ENCODE measurements at places on chromosomes 3 and 15.

GRCh38 chr15:75350601-75351361, 3.9 kb downstream of the NEIL1 start:
- no peak for DNase-seq

- no peak for DNase-seq
These were observed 1.7 kb downstream of the MESP2 start for GRCh38 chr15:89777782-89778380.

- no peak for DNase-seq
These were observed 86.0 kb downstream of the SEMA5B start for GRCh38 chr3:122941228-122942206.

- DNase-seq, result no peak
These were observed 178.8 kb downstream of the NSMCE3 start for GRCh38 chr15:29090617-29091466.

- DNase-seq, result peak; percentile 63
These were observed 137.5 kb downstream of the XXYLT1 start for GRCh38 chr3:195133462-195133861.

DNA sequence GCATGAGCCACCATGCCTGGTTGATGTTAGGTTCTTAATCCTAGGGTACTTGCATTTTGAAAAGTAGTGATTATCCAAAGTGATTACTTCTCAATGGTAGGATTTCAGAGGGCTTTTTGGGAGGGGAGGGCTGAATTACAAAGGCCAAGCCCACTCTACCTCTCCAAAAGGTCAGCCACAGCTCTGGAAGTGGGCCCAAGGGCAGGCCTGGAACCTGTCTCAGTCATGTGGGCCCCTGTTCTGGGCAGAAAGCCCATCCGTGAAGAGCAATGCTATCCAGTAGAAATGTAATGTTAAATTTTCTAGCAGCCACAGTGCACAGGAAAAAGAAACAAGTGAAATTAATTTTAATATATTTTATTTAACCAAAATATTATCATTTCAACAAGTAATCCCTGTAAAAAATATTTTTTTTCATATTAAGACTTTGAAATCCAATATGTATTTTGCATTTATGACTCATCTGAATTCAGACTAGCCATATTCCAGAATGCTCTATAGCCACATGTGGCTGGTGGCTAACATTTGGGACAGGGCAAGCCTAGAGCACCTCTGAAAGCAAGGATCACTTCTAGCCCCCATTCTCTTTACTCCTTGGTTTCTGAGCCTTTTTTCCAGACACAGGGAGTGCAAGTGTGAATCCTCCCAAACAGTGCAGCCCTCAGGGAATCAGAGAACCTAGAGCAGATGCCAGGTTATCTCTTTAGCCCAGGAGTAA, 16.8 kb downstream of the RFT1 start:
- DNase-seq, result no peak

- DNase-seq, result no peak
These were observed 59.2 kb downstream of the RFX7 start for GRCh38 chr15:56184516-56184915.

DNA sequence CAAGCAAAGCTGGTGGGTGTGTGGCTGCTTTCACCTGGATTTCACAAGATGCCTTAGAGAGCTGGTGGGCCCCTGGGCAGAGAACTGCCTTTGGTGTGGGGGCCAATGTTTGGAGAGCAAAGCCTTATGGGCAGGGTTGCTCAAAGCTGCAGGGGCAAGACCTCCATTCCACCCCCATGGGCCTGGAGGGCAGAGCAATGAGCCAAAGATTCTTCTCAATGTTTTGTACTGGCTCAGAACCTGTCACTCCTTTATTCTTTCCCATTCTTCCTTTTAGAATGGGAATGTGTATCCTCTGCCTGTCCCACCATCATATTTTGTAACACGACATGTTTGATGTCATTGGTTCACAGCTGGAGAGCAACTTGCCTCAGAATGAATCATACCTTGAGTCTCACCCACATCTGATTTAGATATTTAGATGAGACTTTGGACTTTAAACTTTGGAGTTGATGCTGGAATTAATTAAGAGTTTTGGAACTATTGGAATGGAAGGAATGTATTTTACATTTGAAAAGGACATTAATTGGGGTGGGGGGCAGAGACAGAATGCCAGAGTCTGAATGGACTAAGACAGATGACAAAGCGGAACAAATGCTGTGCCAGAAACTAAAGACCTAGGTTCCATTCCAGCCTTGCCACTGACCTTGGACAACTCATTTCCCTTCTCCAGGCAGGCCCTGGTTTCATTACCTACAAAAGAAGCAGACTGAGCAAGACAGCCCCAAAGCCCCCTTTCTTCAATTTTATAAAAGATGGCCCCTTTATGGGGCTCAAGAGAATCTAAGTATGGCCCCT, 72.9 kb downstream of the DAPK2 start:
- no peak for DNase-seq

DNA sequence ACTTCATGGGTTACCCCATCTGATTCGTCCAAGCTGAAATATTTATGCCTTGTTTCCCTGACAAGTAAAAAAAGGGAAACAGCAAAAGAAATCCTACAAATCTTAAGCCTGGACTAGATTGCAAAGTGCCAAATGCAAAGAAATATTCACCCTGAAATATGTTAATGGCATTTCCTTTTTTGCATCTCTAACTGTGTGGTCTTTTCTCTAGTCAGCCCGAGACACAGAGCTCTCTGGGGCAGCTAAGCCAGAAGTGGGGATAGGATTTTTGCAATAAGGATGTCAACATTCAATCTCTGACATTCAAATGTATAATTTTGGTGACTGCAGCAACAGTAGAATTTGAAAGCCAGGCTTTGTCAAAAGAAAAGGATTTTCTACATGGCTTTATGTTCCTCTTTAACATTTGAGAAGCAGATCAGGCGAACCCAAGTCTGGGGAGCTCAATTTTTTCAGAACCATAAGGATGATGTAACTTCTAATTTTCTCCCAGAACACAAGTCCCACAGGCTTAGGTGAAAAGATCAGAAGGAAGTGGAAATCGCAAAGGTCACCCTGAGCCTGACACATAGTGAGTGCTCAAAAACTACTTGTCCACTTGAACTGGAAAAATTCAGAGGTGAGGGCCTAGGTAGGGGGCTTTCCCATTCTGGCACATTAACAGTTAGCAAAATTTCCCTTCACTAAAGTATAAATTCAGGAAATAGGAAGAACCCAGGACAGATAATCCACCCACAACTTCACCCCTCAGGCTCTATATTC, 28.2 kb upstream of the KCNMB3 start:
- DNase-seq, result no peak

GRCh38 chr3:101637451-101637850, 39.5 kb downstream of the ZBTB11 start:
- no peak for DNase-seq

DNA sequence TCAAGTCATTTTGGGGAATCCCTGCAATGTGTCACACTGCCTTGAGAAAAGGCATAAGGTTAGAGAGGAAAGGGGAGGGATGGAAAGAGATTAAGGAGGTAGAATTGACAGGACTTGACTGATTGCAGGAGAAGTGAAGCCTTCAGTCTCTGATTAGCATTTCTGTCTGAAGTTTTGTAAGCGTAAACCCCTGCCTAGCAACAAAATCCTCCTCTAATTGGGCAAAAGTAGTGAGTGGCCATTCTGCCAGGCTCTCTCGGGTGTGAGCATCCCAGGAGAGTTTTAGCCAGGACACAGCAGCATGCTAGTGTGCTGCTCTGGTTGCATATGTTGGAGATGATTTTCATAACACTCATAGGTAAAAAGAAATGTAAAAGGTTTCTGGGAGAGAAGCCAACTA, 117.0 kb upstream of the MRPL3 start:
- DNase-seq, result no peak

DNA sequence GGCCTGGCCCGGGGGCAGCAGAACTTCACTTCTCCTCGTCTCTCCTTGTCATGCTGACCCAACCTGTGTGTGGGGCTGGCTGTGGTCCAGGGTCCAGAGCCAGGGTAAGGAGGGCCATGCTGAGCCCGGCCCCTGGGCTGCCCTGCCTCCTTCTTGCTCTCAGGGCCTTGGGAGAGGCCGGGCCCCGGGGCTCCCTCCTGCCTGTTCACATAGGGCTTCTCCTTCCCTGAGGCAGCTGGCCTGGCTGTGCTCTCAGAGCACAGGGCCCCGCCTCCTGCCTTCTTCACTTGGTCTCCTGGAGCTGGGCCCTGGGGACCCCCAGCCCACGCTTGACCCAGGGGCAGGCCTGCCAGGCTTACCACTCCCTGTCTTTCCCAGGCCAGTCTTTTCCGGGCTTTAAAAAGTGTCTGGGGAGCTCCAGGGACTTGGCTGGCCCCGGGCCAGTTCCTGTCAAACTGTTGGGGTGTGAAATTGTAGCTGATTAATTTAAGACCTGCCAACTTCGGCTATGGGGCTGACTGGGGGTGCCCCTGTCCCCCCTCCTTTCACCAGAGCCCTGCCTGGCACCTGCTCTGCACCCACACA, 11.8 kb downstream of the PLXNA1 start:
- no peak for DNase-seq

- DNase-seq, result no peak
These were observed 36.8 kb downstream of the PGPEP1L start for GRCh38 chr15:98970799-98971198.

DNA sequence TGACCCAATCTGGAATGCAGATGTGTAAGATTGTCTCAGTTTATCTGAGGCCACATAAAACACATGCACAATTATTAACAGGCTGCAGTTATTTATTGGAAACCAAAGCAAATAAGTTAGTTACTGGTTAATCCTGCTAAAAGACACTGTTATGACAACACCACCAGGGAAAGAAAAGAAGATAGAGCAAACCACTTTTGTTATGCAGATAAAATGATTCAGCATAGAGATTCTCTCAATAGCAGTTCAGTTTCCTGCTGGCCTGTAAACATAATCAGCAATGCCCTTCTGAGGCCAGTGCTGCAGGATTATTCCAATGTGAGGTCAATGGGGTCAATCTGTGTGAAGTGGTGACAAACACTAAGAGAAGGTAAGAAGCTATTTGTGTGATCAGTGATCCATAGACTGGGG, 244.4 kb downstream of the ZBTB20 start:
- DNase-seq, result peak; percentile 31

DNA sequence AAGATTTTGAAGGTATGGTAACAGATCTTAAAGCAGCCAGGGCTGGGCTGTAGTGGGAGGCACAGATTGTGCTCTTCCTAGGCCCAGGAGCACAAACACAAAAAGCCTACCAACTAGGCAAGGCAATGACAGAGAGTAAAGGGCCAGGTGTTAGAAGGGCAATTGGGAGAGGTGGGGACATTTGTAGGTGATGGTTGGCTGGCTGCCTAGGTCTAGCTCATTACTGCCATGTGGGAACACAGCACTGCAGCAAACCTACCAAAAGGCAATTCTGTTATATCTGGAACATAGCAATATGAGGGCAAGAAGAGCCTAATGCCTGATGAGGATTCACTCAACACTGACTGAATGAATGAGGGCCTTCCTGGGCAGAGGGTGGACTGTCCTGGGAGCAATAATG, 30.4 kb downstream of the ARHGEF3 start:
- DNase-seq, result no peak

DNA sequence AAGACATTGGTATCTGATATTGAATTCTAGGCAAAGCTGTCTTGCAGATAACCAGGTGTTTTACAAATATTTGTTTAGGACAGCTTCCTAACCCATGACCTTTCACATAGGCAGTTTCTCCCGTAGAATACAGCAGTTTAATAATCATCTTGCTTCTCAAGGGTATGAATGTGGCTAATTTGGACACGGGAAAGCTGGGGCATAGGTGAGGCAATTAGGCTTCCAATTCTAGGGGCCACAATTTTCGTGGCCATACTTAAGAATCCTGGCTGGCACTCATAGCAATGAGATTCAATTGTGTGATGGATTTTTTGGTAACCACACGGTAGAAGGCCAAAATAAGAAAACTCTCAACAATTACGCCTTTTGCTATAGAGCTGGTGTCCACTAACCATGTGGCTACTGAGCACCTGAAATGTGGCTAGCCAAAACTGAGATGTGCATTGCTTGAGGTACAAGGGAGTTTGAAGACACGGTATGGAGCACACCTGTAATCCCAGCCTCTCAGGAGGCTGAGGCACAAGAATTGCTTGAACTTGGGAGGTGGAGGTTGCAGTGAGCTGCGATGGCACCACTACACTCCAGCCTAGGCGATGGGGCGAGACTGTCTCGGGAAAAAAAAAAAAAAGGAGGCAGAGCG, 34.4 kb downstream of the TFRC start:
- DNase-seq, result no peak

GRCh38 chr3:72242326-72242725, 457.4 kb upstream of the PROK2 start:
- no peak for DNase-seq

DNA sequence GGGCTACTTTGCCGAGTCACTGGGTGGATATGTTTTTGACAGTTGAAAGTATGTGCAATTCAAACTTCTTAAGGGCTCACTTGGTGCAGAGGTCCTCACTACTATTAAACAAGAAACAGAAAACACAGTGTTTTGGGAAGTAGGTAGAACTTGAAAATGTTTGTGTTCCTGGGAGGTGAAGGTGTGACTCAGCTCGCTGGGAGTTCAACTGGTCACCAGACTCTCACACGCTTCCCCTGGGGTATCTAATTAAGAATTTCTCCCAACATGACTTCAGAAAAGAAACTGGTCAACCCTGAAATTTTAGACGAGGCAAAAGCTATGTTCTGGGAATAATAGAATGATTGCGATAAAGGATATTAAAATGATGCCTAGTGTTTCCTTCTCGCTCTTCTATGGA, 1039.8 kb upstream of the SEMA6D start:
- no peak for DNase-seq
